ENCODE measurements at places on chromosomes 2 and 18. TPM values are rescaled to one million over a fixed set of nuclear protein-coding genes. Genes with fewer than 3 reads are reported as not detected.

DNA sequence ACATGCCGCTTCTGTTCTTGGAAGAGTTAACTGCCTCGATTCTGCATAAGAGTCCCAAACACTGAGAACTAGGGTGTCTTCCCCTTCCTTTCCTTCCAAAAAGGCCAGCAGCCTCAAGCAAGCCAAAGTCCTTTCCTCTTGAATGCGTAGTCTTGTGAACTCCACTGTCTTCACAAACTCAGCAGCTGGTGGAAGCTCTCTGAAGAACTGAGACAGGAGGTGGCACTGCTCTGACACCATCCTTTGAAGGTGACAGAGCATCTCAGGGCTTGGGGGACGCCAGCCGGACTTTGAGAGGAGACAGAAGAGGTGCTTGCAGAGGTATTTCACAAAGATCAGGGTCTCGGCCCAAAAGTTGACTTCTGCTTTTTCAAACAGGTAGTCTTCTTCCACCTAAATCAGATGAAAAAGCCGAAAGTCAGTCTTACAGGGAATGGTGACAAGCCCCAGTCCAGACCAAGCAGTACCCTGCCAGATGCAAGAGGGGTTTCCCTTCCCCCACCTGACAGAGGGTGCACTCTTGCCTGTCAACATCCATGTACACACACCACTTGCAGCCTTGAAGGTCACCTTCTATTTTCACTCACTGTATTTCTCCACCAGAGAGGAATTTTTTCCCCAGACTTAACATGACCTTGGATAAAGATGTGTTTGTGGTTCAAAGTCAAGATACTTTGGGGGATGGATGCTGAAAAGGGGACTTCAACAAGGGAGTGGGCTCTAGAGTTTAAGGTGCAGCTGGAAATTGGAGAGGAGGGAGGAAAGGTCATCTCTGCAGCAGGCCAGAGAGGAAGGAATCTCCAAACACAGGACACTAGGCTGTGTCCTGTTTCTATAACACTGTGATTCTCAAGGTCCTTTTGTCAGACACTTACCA lies 4.8 kb upstream of the ZFP36L2 start:
- no peak for DNase-seq

DNA sequence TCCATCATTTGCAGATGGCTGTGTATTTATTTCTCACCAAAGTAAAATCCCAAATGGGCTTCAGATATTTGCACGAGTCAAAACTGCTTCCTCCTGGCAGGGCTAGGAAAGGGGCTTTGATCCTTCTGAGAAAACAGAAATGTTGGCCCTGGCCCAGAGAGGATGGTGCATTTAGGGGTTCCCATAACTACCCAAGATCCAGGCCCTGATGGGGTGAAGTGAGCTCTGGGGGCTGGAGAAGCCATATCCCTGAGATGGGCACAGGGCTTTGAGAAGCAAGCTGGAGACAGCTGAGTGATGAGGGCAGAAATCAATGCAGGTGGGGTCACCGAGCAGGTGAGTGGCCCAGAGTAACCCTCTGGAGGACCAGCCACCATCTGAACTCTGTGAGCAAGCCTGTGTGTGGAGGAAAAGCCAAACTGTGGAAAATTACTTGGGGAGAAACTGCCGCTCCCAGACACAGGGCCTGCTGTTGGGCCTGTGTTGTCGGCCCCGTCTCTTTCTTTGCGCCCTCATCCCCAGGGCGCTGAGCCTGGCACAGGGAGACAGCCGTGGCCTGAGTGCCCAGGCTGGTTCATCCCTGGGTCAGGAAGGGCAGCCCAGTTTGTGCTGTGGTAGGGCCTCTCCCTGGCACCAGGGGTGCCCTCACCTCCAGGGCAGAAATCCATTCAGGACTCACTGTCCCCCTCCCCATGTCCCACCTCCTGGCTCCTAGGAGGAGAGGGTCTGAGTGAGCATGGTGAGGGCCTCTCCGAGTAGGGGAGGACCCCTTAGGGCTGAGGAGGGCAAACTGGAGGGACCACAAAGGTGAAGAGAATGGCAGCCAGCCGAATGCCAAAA lies 167.8 kb upstream of the HAAO start:
- no peak for DNase-seq

DNA sequence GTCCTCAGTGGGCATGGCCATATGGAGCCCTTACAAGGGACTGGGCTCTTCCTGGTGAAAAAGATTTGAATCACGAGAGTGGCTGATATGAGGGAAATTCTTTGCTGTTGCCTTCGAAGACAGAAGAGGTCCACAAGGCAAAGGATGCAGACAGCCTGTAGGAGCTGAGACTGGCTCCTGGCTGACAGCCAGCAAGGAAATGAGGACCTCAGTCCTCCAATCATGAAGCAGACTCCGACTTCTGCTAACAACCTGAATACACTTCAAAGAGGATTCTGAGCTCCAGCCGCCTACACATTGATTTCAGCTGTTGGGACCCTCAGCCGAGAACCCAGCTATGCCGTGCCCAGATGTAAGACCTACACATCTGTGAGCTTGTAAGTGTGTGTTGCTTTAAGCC lies 3.0 kb upstream of the ST8SIA5 start:
- DNase-seq, result no peak

GRCh38 chr18:37564711-37565100 lies 892 bp downstream of the CELF4 start:
- peak; percentile 65 for DNase-seq

- no peak for DNase-seq
Observed at GRCh38 chr2:149027590-149028250, 10.8 kb upstream of the LYPD6B start.

DNA sequence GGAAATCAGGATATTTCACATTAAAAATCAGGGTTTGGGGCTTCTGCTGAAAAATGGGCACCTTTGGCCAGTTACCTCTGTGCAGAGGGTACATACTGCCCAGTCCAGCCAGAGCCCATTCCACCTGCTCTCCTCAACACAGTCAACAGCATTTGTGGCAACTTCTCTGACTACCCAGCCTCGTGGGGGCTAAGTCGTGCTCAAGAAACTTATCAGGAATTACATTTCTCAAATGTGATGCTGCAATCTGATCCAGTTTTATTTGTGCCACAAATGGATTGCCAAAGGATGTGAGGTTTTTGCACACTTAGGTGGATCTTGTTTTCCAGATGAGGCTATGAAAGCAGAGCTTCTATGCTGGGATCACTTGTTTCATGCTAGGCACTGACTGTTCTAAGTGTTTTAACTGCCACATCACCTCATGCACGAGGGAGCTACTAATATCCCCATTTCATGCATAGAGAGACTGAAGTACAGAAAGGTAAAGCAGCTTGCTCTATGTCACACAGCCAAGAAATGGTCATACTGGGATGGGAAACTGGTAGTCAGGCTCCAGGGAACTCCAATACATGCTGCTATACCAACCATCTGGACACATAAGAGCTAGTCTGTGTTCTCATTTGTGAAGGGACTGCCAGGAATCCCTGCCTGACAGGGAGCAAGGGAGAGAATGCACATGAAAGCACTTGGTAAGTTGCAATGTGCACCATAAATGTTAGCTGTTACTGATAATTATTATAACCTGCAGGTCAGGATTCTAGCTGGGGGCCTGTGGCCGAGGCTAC lies 89.0 kb upstream of the HK2 start:
- no peak for DNase-seq

- DNase-seq, result no peak
Observed at GRCh38 chr2:183926433-183926832, 671.9 kb upstream of the ZNF804A start.

- DNase-seq, result no peak
Observed at GRCh38 chr2:172098287-172098649, 4.4 kb downstream of the DLX2 start.

- no peak for DNase-seq
Observed at GRCh38 chr2:76415821-76416220, 705.1 kb upstream of the GCFC2 start.

GRCh38 chr2:73269686-73270465 lies 14.4 kb downstream of the FBXO41 start:
- DNase-seq, result no peak

DNA sequence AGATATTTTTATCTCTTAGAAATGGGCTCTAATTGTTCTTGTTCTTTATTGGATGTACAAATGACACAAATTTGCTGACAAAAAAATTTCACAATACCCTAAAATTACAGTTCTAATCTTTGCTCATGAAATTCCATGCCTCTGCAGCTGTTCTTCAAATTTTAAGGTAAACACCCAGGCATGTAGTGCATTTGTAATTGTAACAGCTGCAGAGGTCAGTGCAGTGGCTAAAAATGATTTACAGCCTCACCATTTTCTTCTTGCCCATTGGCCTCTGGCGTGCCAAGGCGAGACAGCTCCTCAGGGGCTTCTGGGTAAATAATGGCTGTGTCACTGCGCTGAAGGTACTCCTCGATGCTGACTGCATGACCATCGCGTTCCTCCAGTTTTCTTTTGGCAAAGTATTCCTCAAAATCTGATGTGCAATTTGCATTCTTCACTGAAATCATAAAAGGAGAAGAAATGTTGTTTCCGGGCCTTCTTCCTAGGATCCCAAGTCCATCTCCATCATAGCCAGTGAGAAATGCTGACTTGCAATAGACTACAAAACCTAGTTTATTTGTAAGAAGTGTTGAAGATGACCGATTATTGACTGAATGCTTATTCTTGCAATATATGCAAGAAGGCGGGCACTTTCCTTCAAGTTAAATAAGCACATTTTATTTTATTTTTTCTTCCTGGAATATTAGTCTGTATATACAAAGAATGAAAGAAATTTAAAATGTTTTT lies 115.2 kb downstream of the ZEB2 start:
- DNase-seq, result no peak

DNA sequence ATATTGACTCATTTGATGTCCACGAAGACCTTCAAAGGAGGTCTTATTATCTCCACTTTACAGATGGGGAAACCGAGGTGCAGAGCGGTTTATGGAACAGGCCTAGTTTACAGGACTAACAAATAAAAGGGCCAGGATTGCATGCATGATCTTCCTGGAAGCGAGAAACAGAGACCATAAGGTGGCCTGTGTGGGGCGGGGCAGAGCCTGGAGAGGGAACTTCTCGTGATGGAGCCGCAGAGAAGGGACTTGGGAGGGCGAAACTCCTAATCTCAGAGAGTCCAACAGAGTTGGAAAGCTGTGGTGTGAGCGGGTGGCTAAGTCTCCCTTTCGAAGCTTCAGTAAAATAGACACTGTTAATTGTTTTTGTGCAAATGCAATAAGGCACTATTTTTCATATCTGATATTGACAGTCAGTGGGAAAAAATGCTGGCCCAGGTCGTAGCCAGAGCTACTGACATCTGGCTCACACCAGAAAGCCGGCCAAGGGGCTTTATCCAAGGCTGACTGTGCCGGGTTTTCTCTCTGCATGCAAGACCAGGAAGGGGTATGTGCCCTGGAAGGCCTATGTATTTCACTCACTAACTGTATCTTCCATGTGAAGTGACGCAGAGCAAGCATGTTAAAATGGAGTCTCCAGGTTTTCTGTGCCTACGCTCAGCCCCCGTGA lies 4.5 kb downstream of the INPP5D start:
- no peak for DNase-seq

DNA sequence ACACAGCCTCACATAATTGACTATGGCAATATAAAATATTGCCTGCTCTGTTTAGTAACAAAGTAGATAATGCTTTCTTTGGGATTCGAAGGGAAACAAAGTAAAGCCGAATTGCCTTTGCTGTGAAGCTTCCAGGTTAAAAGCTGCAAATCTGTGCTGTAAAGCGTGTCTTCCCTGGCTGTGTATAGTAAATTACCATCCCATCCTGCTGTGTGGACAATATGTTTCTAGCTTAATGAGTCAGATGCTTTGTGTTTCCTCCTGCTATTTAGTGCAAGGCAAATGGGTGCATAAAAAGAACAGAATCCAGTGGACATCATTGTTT lies 265.1 kb downstream of the SOCS6 start:
- DNase-seq, result no peak

- DNase-seq, result peak; percentile 38
Observed at GRCh38 chr2:43877782-43878464, 39.2 kb downstream of the ABCG8 start.

DNA sequence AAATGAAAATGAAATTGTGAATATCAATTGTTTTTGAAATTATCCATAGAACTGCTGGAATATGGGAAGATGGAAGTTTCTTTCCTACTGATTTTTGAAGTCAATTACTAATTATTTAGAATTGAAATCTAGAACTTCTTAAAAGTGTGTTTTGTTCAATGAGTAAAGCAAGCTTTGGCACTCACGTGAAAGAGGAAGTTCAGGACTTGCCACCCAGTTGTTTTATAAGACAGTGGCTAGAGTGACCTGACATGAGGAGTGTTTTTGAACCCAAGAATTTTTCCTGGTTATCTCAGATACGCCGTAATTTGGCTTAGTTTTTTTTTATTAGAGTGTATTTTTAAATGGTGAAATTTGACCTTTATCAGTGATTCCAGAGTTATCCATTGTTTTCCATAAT lies 3.5 kb downstream of the MXD1 start:
- no peak for DNase-seq

- no peak for DNase-seq
Observed at GRCh38 chr2:124323321-124323720, 298.2 kb downstream of the CNTNAP5 start.

GRCh38 chr18:68763083-68763482 lies 34.8 kb upstream of the CCDC102B start:
- DNase-seq, result no peak

- no peak for DNase-seq
Observed at GRCh38 chr2:178317811-178318210, 123.5 kb downstream of the OSBPL6 start.

- DNase-seq, result no peak
Observed at GRCh38 chr2:130288467-130289403, 54.0 kb upstream of the IMP4 start.

GRCh38 chr2:42794271-42795046 lies 2.1 kb upstream of the HAAO start:
- DNase-seq, result no peak

GRCh38 chr18:65235966-65236624 lies 514.7 kb upstream of the CDH7 start:
- no peak for DNase-seq

- no peak for DNase-seq
Observed at GRCh38 chr2:150110548-150110947, 376.9 kb downstream of the RND3 start.

GRCh38 chr2:173030561-173031490 lies 44.8 kb upstream of the MAP3K20 start:
- DNase-seq, result no peak

GRCh38 chr18:56999823-57000222 lies 147.1 kb upstream of the BOD1L2 start:
- no peak for DNase-seq

DNA sequence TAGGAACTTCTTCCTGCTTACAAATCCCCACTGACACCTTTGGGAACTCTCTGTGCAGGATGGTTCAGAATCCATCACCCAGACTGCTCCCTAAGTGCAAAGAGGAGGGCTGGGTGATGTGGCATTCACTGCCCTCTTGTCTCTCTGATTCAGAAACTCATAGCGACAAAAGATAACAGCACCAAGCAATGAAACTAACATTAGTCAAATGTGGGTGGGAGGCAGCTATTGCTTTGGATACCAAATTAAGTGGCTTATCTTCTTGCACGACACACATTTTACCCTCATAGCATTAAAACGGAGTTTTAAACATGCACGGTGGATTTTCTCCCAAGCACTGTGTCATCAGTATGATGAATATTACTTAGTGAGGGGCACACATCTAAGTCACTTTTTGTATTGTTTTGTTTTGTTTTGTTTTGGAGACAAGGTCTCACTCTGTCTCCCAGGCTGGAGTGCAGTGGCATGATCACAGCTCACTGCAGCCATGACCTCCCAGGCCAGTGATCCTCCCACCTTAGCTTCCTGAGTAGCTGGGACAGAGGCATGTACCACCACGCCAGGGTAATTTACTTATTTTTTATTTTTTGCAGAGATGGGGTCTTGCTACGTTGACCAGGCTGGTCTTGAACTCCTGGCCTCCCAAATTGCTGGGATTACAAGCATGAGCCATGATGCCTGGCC lies 40.9 kb upstream of the NEB start:
- DNase-seq, result no peak

The TTC31 gene
- total RNA-seq, result 8.0 TPM

The RAD51AP2 gene
- total RNA-seq, result 0.20 TPM

The LRRC30 gene
- total RNA-seq, result not detected

The CAVIN2 gene
- 83.0 TPM for total RNA-seq

The ITGA4 gene
- 0.72 TPM for total RNA-seq

Measured in heart right ventricle (tissue), 16 donors.